ENCODE measurements at places on chromosomes 11 and 22.

- no peak for DNase-seq
Measured at GRCh38 chr22:48898524-48899250, 929.0 kb downstream of the BRD1 start.

DNA sequence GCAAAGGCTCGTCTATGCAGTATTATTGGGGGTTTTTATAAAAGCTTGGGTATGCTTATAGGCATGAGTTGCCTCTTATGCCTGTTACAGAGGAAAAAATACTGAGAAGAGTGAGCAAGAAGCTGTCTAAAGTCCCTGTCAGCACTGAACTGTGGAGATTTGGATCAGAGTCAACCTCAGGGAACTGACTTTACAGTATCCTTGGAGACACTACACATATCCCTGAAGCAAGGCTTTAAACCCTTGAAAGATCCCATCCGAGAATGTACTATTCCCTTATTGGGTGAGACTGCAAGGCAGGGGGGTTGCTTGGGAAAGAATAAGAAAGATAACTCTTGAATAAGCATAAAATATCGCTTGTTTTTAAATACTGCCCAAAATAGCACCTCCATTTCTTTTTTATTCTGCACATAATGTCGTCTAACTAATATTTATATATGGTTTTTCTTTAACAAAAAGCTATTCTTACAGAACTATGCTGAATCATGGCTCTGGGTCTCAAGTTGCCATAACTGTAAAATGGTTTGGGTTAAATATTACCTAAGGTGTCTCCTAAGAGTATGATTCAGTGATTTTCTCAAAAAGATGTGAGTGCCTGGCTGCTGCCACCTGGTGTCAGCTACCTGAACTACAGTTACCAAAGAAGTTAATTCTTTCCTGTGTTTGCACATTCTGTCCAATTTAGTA is 1062.8 kb downstream of the DLG2 start:
- no peak for DNase-seq

DNA sequence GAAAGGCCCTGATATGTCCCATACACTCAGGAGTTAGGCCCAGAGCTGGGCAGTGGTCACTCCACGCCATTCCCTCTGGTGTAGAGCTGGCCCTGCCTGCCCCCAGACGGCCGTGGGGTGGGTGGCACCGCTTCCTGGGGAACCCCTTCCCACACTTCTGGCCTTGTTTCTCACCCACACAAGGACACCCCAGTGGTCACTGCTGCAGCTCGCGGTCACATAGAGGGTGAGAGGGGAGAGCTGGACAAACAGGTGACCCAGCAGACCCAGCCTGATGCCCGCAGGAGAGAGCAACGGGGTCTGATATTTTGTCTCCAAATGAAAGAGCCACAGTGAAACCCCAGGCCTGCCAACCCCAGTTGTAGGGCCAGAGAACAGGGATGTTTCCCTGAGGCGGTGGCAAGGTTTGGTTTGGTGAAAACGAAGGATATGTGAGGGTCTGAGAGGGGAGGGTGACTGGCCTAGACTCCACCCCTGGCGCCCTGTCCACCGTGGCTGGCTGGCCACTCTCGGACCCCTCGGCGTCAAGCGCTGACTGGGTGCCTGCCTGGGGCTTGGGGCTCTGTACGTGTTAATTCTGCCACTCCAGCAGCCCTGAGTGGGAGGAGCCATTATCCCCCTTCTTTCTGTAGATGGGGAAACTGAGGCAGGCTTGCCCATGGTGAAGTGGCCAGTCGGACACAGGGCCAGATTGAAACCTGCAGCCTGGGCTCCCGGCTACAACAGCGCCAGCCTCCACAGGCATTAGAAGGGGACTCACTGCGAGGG is 71.0 kb upstream of the PPARA start:
- no peak for DNase-seq

- no peak for DNase-seq
Measured at GRCh38 chr22:27731621-27732020, 69.9 kb downstream of the MN1 start.

DNA sequence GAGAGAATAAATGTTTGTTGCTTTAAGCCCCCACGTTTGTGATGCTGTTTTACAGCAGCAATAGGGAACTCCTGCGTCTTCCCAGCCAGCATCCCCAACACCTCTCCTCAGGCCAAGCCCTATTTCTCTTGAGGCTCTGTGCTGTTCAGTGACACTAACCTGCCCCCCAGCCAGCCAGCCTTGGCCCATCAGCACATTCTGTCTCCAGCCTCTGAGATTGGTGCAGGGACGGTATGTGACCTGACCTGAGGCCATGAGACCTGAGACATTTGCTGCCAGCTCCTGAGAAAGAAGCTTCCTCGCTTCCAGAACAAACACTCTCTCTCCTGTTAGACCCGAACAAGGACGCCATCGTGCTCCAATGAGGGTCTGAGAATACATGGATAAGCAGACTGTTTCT is 38.5 kb upstream of the SLC35C1 start:
- no peak for DNase-seq

DNA sequence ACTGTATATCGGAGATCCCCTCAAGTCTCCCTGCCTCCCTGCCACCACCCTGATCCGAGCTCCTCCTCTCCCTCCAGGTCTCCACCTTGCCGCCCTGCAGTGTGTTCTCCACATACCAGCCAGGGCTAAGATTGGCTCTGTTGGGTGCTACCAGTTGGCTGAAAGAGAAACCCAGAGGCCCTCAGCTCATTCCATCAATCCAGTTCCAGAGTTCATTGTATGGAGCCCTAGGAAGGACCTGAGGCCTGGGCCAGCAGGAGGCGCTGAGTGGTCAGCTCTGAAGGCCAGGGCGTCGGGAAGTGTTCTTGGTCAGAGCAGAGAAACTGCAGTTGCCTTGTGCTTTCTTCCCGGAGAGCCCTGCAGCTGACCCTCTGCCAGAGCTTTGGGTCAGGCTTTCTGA is 2.2 kb upstream of the TOP3B start:
- no peak for DNase-seq

GRCh38 chr11:126029805-126030204 is 32.9 kb downstream of the CDON start:
- no peak for DNase-seq

DNA sequence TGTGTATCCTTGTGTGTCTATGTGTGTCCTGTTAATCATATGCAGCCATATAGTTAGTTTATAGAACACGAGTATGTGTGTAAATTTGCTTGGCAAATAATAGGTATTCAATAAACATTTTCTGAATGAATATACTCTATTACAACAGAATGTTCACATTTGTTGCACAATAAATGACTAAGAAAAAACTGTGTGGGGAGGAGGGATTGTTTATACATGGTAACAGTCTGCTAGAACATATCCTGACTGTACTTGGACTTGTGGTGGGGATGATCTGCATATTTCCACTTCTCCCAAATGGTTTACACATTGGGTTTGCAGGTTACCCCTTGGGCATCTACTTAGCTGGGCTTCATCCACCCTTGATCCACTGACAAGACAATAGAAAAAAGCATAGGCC is 194.6 kb downstream of the INSC start:
- no peak for DNase-seq

DNA sequence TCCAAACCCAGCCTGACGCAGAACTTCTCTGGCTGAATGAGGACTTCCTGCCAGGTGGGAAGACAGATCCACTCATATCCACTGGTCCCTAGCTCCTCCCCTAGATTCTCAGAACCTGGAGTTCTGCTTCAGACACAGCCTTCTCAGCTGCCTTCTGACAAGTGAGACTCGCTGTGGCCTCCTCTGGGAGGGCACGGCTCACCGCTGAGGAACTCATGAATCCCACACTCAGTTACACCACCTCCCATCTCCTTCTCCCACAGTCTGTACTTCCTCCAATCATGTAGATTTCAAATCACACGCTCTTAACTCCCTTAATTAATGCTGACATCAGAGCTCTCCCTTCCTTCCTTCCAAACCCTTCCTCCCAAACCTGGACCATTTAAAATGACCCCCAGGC is 86.4 kb upstream of the TMEM45B start:
- DNase-seq = no peak
